ENCODE measurements at places on chromosomes 1 and 21.
A peak's percentile ranks its signal among the peaks of the same experiment; 100 is the strongest.

DNA sequence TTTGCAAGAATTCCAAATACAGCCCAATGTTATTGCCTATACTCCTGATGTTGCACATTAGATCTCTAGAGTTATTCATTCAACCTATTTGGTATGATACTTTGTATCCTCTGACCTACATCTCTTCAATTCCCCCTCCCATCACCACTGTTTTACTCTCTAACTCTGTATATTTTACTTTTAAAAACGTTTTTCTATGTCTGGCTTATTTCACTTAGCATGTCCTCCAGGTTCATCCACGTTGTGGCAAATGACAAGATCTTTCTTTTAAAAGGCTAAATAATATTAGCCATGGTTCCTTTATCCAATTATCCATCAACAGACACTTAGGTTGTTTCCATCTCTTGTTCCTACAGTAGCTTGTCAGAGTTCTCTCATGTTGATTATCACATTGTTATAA, 207.1 kb upstream of the PTGFR start:
- DNase-seq: no peak

DNA sequence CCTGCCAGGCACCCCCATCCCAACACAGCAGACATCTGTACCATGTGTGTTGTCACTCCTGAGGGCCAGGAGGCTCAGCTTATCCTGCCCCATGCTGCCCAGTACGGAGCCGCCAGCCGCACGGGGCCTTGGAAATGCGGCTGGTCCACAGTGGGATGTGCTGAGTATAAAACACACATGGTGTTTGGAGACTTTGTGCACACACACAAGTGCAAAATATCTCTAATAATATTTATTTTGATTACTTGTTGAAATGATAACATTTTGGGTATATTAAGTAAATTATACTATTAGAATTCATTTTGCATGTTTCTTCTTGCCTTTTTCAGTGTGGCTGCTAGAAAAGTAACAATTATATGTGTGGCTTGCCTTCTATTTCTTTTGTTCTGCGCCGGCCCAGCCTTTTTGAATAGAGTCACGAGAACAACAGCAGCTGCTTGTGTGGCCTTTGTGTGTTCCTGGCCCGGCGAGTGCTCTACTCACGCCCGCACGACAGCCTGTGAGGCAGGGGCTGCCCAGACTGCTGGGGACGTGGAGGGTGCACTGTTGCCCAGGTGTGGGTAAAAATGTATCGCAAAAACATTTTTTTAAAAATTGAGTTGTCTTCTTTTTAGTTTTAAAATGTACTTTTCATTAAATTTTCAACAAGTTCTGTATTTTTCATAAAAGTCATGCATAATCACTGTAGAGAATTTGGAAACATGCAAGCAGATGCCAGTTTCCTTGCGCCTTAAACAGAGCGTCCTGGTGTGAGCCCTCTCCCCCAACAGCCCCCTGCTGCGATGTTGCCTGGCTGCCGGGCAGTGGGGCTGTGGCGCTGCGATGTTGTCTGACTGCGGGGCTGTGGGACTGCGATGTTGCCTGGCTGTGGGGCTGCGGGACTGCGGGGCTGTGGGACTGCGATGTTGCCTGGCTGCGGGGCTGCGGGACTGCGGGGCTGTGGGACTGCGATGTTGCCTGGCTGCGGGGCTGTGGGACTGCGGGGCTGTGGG, 35.5 kb downstream of the COQ8A start:
- DNase-seq: no peak

DNA sequence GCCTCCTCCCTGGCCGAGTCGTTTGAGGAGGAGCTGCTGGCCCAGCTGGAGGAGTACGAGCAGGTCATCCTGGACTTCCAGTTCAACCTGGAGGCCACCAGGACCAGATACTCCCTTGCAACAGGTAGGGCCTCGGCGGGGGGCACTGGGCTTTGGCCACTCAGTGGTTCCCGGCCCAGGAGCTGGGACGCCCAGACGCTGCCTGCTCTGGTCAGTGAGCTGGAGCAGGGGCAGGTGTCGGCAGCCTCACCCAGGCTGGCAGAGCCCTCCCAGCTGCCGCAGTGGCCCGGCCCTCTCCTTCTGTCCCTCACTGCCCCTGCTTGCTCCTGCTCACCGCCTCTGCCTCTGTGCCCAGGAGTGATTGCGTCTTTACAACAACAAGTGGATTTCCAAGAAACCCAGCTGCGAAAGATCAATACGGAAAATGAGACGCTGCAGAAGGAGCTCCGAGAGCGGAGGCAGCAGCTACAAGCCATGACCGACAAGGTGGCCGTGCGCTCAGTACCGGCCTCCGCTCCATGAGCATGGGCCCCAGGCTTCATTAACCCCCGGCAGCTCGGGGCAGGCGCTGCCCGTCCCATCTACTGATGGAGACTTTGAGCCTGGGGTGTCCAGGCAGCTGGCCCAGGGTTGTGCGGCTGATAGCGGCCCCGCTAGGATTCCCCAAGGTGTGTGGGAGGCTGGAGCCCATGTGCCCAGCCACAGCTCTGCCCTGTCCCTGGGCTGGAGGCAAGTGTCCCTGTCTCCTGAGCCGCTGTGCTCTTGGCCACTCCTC, 9.0 kb upstream of the SMIM1 start:
- no peak for DNase-seq

DNA sequence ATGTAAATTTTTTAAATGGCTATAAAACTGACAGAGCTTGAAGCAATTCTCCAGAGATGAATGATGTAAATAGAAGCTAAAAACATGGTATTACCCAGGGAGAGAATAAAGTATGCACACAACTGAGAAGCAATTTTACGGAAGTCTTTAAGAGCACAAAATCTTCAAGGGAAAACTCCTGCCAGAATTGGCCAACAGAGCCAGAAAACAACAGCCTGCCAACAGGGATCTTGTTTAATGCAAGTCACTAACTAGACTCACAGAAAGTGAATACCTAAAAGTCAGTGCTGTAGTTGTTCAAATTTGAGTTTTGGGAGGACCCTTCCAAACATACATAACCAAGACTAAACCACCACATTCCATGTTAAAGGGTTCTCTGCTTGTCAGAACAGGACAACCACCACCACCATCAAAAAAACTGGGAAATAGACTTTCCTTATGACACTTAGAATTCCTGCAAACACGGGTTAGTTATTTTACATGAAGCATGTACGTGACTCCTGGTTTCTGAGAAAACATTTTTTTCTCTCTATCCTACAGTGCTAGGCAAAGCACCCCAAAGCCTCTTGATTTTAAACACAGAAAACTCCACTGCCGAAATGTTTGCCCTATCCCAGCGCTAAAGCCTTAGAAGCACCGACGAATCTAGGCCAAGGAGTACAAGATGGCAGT, 1.6 kb downstream of the EPS15 start:
- DNase-seq: peak; percentile 44

DNA sequence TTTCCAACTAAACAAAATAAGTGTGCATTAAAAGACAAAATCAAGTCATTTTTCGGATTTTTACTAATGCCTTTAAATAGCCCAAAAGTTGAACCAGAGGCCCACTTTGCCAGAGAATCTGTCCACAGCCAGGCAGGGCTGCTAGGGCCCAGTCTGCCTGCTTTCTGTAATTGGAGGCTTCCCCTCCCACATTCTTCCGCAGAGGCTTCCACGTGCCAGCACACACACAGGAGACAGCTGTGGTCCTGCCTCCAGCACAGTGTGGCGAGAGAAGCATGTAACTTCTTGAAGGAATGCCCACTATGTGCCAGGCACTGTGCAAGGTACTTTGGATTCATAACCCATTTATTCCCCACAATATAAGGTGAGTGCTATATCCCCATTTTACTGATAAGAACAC, 11.3 kb upstream of the PDZK1IP1 start:
- DNase-seq: no peak

DNA sequence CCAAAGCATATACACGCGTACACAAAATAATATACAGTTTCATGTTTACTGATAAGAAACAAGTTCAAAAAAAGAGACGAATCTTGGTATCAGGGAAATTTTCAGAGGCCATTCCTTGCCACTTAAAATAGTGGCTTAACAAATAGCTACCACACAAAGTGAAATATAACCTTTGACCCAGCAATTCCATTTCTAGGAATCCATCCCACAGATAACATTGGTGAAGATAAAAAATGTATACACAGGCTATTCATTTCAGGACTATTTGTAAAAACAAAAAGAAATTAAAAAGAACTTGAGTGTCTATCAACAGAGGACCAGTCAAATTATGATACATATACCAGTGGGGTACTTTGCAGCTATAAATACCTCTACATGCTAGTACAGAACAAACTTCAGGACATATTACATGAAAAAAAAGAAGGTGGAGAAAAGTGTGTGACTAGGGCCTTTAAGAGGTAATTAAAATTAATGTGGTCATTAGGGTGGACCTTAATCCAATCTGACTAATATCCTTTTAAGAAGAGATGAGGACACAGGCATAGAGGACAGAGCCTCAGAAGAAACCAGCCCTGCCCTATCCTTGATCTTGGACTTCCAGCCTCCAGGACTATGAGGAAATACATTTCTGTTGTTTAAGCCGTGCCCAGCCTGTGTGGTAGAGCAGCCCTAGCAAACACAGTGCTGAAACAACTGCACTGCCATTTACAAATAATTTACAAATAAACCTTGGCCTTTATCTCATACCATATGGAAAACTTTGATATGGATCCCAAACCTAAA, 7.8 kb downstream of the UBE2G2 start:
- no peak for DNase-seq

- DNase-seq: no peak
Measured at GRCh38 chr1:93200086-93200620, 19.6 kb downstream of the CCDC18 start.

DNA sequence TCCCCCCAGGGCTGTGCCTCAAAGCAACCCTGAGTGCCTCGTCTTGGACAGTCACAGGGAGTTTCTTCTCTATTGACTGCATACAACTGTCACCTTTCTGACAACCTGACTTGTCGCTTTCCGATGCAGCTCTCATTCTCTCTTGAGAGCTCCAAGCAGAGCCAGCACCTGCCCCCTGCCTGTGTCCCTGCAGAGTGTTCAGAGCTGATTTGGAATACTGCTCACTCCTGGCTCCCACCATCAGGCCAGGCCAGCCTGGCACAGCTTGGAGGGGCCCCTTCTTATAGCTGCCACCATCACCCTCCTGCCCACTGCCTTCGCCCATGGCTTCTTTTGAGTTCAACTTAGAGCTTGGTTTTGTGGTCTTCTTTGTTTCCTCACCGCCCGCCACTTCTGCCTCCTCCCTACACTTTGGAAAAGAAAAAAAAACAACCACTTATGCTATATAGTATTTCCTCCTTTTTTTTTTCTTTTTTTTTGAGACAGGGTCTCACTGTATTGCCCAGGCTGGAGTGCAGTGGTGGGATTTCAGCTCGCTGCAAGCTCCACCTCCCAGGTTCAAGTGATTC, 12.3 kb downstream of the NCF2 start:
- DNase-seq: no peak

GRCh38 chr1:165954940-165955339, 127.5 kb downstream of the UCK2 start:
- no peak for DNase-seq

- no peak for DNase-seq
Measured at GRCh38 chr1:239677362-239677761, 291.0 kb downstream of the CHRM3 start.

DNA sequence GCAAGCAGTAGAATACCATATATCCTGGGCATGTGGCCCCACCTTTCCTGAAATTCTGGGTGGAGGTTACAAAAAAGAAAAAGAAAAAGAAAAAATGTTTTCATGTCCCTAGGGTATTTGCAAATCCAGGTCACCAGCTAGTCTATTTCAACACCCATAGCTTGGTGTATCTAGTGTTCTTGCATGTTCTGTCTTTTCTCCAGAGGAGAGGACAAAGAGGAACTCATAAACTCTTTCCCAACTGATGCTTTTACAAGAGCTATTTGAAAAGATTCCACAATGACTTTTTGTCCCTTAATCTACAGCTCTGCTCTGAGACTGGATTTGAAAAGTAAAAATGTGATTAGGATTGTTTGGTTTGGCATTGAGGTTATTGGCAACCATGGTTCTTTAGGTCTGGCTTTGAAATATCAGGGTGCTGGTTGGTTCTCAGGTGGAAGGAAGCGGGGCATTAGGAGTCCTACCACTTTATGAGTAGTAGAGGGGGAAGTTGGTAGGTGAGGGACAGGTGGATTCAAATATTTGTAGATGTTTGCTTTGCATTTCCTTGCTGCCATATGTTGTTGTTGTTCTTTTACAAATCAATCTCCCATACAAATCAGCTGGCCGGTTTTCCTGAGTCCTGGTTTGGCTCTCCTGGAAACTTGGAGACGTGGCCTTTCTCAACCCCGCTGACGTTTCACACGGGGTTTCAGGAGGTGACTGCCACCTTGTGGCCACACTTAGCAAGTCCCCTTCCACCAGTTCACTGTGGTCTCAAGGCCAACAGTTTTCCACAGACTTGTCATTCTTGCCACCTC, 126.7 kb upstream of the KIAA0040 start:
- DNase-seq: peak; percentile 76

DNA sequence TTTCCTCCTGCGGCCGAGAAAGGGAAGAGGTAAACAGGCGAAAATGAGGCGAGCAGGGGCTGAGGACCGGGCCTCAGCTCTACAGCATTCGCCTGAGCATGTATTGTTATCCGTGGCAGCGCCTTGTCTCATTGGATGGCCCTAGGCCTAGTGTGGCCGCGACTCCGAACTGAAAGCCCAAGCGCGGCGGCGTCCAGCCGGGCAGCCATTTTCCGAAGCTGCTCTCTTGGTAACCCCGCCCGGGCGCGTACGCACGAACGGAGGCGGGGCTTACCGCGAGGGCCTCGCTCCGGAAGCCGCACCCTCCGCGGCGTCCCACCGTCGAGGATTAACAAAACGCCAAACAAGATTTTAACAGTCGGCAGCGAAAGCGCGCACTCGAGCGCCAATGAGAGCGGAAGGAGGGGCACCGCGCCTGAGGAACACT, 797 bp upstream of the USP1 start:
- peak; percentile 99 for DNase-seq

DNA sequence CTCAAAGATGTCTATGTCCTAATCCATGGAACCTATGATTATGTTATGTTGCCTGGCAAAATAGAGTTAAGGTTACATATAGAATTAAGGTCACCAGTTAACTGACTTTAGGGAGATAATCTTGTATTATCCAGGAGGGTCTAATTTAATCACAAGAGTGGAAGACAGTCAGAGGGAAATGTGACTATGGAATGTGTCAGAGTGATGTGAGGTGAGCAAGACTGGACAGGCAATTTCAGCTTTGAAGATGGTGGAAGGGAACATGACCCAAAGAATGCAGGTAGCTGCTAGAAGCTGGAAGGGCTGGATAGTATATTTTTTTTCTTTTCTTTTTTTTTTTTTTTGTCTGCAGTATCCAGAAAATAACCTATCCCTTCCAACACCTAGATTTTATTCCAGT, 241.7 kb upstream of the NEGR1 start:
- DNase-seq: no peak

GRCh38 chr1:229209816-229210215, 61.1 kb upstream of the RAB4A start:
- DNase-seq: no peak

Measured in RPMI8226 (cell line).